EL (cell line): ENCODE measurements at places on chromosomes 11 and 22.

DNA sequence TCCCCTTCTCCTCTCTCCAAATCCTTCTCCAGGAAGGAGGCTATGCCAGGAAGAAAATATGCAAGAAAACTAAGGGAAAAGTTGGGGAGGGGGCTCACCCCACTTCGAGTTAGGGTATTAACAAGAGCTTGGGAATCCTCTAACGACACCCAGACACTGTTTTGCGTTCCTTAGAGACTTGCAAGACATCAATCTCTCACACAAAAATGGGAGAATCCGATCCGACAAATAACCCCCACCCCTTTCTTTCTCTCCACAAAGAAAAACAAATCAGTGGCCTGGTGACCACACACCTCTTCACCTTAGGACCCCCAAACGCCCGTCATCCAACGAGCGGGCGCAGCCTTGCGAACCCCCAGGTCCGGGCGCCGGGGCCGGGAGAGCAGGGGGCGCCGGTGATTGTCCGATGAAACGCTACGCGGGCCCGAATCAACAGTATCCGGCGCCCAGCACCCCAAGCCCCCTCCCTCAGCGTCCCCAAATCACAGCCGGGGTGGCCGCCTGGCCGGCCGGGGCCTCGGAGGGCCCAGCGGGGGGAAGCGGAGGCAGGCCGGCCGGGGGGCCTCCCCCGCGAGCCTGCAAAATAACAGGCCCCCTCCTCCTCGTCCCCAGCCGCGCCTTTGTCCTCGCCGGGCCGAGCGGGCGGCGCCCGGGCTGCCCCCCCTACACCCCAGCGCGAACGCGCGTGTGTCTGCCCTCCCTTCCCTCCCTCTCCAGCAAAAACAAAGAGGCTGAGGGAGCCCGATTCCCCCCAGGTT, 690 bp downstream of the CSNK1E start:
- DNase-seq: peak; percentile 59

- no peak for DNase-seq
These were observed 102.5 kb downstream of the ADAMTS15 start for GRCh38 chr11:130550984-130551383.

GRCh38 chr11:73734993-73735392, 25.9 kb downstream of the RAB6A start:
- DNase-seq: peak; percentile 26

GRCh38 chr11:35316161-35316560, 103.2 kb downstream of the SLC1A2 start:
- DNase-seq: peak; percentile 8

GRCh38 chr11:56905936-56906335, 82.8 kb upstream of the OR5AK2 start:
- no peak for DNase-seq

- no peak for DNase-seq
These were observed 65.5 kb upstream of the CCND1 start for GRCh38 chr11:69575296-69576068.

DNA sequence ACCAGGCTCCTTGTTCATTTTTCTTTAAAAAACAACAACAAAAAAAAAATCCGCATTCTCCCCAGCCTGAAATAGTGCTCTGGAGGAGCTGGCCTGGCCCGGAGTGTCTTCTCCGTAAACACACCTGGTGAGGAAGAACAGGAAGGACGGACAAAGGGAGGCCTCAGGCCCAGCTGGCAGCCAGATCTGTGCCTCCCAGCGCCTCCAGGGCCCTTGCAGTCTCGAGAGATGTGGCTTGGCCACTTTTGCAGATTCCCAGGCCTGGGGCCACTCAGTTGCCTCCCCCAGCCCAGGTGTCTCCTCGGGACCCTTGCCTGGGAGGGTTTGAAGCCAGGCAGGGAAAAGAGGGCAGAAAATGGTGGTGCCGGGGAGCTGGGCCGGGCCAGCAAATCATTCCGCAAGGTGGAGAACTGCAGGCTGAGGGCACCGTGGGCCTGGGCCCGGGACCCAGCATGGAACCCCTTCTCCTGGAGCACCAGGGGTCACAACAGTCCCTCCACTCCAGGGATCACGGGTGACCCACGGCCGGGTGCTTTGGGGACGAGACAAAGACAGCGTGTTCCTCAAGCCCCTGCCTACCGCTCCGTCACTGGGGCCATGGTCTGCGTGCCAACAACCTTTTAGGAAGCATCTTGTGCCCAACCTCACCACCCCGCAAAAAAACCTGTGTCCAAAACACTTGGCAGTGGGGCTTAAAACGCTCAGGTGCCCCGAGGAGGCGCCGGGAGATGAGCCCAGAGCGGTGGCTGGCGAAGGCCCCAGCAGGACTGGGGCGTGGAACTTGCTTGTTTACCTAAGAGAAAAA, 67.1 kb upstream of the WNT7B start:
- DNase-seq: peak; percentile 34

- no peak for DNase-seq
These were observed 617 bp downstream of the TSG101 start for GRCh38 chr11:18526130-18526520.
